ENCODE measurements at places on chromosomes 11 and 22.

DNA sequence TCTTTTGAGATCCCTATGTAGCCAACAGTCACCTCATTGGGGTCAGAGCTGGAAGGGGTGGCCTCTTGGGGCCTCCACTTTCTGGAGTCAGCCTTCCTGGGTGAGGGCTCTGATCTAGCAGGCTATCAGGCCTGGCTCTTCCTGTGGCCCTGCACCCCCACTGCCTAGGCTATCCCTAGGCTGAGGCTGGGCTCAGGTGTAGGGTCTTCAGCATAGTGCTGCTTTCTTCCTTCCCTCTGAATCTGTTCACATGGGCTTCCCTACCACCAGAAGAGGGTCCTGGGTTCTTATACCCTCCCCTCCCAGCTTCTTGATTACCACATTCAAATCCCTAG lies 456 bp upstream of the SPI1 start:
- no peak for DNase-seq

GRCh38 chr22:30755759-30756124 lies 61.1 kb downstream of the OSBP2 start:
- no peak for DNase-seq

GRCh38 chr11:100825626-100826025 lies 138.5 kb downstream of the ARHGAP42 start:
- DNase-seq, result no peak

GRCh38 chr11:126140926-126141280 lies 70.5 kb downstream of the RPUSD4 start:
- no peak for DNase-seq

DNA sequence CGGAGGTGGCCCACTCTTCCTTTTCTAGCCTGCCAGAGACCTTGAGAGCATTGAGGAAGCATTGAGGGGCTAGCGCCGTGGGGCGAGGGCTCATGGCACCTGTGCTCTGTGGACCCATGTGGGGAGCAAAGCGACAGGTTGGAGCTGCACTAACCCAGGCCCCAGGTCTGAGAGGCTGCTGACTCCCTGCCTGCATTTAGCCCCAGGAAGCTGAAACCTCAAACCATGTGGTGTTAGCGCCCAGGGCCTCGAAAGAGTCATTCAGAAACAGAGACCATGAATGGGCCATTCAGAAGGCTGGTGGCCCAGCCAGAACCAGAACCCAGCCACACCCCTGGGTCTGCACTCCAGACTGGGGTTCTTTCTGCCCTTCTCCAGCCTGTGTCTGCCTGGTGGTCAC lies 88.6 kb downstream of the BCR start:
- no peak for DNase-seq

DNA sequence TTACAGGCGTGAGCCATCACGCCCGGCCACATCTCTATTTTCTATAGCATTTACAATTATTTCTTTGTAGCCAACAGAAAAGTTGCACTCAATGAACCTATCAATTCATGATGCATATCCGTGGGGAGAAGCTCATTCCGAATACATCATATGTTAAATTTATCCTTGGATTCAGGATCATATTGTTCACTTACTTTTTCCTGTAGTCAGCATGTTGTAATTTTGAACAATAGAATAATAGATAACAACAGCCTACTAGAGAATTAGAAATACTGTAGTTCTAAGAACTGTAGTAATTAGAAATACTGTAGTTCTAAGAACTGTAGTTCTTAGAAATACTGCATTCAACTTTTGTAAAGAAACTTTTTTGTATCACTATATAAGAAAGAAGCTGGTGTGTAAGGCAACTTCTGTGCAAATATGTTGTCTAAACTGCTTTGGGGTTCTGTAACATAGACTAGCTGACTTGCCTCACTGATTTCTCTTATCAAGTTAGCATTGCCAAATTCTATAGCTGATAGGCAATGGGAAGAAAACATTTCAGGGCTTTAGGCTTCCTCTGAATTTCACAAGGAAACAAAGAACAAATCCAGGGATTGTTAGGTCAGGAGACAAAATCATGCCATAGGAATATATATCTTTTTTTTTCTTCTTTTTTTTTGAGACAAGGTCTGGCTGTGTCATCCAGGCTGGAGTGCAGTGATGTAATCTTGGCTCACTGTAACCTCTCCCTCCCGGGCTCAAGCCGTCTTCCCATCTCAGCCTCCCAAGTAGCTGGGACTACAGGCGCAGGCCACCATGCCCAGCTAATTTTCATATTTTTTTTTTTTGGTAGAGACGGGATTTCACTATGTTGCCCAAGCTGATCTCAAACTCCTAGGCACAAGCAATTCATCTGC lies 91.9 kb downstream of the CSTPP1 start:
- no peak for DNase-seq

GRCh38 chr11:117199916-117200812 lies 994 bp downstream of the TAGLN start:
- no peak for DNase-seq

DNA sequence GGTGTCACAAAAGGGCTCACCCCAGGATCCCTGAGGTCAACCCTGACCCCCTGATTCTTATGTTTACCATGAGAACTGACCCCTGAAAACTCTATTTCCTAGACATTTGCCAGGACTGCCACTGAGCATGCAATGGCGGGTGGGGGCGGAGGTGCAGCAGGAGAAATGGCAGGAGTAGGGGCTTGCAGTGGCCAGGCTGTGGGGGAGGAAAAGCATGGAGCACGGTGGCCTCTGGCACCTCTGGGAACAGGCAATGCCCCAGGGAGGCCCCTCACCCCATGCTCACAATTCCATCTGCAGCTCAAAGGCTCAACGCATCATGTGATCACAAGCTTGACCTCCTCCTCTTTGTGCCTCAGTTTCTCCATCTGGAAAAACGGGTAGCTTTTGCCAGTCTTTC lies 46.5 kb upstream of the FGF3 start:
- no peak for DNase-seq

DNA sequence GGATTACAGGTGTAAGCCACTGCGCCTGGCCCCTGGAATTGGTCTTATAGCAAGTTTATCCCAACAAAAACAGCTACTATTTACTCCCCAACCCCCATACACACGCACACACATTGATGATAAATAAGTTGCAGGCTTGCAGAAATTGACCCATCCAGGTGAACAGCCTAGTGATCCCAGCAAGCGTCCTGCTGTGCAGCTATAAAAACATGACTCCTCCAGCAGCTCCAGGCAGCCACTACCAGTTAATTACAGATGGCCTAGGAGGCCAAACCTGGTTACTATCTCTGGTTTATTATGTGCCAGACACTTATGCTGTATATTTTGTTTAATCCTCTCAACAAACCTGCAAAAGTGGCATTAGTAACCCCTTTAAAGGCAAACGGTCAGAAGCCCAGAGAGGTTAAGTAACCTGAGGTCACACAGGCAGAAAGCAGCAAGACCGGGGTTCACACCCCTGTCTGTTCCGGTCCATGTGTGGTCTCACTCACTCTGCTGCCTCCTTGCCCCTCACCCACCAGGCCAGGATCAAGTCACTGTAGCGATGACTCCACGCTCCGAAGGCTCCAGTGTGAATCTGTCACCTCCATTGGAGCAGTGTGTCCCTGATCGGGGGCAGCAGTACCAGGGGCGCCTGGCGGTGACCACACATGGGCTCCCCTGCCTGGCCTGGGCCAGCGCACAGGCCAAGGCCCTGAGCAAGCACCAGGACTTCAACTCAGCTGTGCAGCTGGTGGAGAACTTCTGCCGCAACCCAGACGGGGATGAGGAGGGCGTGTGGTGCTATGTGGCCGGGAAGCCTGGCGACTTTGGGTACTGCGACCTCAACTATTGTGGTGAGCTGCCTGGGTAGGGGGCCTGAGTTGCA lies 6.6 kb downstream of the F2 start:
- no peak for DNase-seq

DNA sequence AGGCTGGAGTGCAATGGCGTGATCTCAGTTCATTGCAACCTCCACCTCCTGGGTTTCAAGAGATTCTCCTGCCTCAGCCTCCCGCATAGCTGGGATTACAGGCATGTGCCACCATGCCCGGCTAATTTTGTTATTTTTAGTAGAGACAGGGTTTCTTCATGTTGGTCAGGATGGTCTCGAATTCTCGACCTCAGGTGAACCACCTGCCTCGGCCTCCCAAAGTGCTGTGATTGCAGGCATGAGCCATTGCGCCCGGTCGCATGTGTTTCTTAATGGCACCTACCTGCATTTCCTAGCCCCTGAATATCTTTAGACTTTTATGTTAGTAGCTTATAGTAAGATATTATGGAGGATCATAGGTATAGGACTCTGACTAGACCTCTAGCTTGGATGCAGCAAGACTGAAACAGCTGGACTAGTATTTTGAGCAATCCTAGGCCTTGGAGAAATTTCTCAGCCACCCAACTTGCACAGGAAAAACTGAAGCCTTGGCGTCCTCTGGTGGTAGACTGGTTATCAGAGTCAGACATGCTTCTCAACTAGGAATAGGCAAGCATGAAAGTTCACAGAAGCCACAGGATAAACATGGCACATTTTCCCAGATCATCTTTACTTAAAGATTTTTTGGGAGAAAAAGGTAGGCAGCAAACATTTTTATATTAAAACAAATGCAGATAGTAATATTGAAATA lies 22.7 kb upstream of the C1QTNF4 start:
- DNase-seq, result no peak

DNA sequence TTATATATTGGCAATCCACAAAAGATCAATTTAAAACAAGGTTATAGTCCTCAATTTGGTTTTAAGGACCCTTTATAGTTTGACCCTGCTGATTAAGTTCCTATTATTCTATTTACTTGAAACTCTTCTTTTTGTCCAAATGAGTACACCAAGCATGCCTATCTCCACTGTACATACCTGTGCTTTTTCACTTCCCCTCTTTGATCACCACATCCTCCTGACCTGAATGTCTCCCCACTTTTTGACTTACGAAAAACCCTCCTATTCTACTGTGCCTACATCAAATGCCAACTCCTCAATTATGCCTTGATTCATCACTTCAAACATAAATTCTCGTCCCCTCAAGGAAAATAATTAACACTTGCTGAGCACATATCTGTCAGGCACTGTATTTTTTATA lies 113.5 kb downstream of the SOX6 start:
- no peak for DNase-seq

DNA sequence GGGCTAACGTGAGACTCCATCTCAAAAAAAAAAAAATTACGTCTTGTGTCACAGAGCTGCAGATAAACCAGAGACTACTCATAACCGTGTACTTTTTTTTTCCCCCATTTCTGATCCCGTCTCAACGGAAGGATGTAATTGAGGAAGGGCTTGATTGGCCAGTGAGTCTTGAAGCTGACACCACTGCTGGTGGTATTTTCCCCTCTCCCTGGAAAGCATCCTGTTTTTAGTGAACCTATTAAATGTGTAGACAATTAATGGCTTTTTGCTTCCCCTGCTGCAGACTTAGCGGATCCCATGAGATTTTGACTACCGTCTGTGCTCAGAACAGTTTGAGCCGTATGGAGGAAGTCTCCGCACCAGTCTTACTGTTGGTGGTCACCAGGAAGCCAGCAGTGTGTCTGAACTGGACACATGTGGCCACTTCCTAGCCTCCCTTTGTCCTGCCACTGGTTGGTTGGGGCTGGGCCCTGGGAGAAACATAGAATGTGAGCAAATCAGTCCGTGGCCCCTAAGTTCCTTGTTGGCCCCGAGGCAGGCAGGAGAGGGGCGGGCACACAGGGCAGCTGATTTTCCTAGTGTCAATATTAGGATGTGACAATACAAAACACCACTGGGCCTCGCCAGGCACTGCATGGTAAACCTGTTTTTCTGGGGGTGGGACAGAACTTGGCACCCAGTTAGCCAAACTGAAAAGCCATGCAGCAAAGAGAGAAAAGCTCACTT lies 3.1 kb downstream of the BIK start:
- no peak for DNase-seq

DNA sequence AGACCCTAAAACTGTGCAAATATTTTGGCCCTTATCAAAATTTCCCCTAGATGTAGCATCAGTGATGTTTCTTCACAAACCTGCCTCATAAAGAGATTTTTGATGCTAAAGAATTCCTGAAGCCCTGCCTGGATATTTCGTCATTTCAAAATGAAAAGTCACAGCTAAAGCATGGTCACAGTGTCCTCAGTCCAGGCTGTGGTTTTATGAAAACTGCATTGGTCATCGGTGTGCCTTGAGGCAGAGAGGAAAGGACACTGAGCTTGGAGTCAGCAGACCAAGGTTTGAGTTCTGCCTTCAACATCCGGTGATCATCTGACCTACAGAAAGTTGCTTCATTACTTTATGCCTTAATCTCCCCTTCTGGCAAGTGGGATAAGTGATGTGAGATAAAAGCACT lies 34.8 kb upstream of the ALKBH3 start:
- no peak for DNase-seq

DNA sequence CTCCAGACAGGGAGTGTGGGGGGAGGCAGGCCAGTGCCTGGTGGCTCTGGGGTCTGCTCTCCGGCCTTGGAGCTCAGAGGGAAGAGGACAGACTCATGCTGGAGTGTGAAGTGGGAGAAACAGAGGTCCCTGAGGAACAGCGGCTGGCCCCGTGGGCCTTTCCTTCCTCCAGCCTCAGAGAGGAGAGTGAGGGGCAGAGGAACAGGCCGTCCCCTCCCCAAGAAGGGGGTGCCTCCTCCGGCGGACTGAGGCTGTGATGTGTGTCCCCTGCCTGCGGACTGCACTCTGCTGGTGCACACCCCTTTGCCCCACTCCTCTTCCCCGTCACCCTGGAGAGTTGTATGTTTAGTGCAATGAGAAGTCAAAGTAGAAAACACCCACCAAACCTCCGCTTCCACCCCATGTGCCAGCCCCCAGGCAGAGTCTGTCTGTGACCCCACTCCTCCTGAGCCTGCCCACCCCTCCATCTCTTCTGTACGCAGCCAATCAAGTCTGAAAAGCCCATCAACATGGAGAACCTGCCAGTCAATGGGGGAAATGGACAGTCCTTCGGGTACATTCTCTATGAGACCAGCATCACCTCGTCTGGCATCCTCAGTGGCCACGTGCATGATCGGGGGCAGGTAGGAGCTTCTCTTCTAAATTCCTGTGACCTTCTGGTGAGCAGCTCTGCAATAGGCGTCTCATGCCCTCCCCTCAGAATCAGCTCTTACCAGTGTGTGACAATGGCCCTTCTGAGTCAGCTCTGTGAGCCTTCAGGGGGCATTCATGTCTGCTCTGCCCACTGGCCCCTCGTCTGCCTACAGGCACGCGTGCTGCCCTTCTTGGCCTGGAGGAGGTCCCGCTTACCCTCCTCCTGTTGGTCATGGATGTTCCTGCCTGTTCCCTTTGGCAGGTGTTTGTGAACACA lies 39.0 kb downstream of the GLB1L2 start:
- no peak for DNase-seq

DNA sequence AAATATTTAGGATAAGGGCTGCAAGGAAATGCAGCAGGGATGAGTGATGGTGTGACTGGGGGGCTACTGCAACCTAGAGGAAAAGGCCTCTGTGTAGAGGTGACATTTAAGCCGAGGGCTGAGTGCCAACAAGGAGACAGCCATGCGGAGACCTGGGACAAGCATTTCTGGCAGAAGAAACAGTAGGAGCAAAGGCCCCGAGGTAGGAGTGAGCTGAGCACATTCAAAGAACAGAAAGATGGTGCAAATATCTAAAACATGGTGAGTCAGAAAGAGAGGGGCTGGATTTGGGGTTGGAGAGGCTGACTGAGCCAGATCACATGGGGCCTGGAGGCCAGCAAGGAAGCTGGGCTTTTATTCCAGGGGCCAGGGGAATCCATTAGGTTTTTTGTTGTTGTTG lies 55.1 kb upstream of the INCENP start:
- no peak for DNase-seq
